ENCODE measurements at places on chromosomes 7 and 10.

- no peak for DNase-seq
Observed at GRCh38 chr7:129313282-129313681, 88.5 kb downstream of the AHCYL2 start.

DNA sequence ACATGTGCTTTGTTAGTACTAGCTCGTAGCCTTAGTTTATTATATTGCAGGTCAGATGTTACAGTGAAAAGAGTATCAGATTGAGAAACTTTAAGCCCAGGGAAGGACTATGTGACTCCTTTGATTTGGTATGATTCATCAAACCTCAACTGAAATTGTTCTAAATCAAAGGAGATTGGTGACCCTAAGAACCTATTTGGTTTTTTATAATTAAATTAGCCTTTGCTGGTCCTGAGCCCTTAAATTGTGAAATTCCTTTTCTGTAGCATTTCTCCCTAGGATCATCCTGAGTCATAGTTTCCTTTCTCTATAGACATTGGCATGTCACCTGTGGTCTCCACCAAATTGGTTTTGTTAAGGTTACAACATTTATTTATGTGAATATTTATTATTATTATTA lies 89.7 kb downstream of the POLR1F start:
- DNase-seq: no peak

GRCh38 chr7:105315357-105315756 lies 73.4 kb downstream of the SRPK2 start:
- no peak for DNase-seq

DNA sequence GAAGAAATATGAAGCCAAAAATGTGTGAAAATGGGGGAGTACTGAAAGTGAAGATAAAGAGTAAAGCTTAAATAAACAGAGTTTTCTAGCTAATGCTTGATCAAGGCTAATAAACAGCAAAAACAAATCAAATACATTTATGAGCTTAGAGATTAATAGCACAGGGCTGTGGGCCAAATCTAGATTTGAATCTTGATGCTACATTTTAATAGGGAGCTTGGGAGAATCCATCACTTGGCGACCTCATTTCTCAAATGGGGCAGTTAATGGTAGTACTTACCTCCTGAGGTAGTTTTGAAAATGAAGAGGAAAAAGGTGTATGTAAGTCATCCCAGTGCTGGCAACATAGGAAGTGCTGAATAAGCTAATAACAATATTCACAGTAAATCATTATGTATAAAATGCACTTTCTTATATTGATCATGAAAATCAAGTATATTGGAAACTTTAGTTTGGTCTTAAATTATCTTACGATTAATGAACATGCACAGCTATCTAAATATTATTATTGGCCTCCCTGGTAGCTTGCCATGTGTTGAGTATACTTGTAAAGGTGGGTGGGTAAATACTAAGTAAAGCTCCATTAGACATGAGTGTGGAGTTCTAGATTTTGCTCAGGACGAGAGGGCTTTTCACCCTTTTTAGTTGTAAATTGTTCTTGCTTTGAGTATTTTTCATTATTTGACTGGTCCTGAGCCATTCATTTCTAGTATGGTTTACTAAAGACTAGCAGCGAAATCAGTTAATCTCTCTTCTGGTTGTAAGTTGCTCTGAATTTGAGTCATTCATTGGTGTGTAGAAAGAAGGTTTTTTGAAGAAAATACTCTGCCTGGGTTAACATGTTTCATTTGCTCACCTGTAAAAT lies 5.1 kb downstream of the BICC1 start:
- DNase-seq: no peak
